ENCODE measurements at places on chromosomes 12 and 14.

DNA sequence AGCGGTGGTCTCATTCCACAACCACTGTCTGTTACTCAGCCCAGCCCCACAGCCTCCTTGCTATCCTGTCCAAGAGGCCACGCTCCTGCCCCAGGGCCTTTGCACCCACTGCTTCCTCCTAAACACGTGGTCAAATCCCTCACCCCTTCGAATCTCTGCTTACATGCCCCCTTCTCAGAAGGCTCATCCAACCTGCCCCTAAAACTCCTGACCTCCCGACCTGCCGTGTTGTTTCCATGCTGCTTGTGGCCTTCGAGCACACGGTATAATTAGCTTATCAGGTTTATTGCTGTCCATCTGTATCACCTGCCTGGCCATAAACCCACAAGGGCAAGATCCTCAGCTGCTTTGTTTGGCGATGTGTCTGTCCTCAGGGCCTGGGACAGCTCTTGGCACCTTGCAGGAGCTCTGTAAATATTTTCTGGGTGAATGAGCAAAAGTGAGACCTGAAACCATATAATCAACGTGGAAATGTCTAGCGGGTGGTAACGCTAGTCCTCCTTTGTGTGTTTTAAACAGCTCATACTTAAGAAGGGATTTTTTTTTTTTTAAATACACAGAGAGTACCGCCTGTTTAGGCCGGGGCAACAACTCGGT, 36.0 kb downstream of the SCARB1 start:
- no peak for DNase-seq

DNA sequence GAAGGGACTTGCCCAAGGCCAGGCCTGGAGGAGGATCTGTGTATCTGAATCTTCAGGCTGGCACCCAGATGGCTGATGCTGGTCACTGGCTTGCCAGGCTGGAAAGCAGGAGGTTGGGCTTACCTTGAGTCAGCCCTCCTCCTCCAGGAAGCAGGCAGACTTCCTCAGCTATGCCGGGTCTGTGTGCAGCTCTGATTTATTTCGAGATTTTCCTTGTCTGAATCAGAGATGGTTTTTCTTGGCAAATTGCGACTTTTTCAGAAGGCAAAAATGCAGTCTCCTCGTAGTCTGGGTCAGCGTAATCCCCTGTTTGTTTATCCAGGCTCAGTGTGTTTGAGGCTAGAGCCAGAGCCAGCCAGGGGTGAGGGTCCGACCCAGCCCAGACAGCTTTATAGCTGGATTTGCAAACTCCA, 48.9 kb downstream of the SMOC1 start:
- DNase-seq: no peak

GRCh38 chr14:20413744-20414082, 412 bp upstream of the TEP1 start:
- no peak for DNase-seq

- DNase-seq: no peak
Measured at GRCh38 chr12:39782026-39782545, 162.5 kb upstream of the ABCD2 start.

DNA sequence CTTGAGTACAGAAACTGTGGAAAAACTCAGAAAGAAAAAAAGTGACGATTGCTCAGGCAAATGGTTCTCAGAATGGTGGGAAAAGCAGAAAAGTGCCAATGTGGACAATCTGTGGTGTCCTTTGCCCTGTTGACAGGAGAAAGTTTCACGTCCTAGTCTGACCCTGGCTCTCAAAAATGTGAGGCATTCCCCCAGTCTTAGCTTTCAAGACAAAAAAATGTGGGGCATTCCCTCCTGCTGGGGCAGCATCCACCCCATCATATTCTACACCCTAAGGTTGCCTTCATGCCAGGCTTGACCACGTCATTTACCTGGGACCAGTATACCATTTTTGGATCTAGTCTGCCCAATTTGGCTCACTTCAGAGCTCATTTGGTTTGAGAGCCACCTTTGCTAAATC, 20.7 kb upstream of the ANAPC7 start:
- no peak for DNase-seq

DNA sequence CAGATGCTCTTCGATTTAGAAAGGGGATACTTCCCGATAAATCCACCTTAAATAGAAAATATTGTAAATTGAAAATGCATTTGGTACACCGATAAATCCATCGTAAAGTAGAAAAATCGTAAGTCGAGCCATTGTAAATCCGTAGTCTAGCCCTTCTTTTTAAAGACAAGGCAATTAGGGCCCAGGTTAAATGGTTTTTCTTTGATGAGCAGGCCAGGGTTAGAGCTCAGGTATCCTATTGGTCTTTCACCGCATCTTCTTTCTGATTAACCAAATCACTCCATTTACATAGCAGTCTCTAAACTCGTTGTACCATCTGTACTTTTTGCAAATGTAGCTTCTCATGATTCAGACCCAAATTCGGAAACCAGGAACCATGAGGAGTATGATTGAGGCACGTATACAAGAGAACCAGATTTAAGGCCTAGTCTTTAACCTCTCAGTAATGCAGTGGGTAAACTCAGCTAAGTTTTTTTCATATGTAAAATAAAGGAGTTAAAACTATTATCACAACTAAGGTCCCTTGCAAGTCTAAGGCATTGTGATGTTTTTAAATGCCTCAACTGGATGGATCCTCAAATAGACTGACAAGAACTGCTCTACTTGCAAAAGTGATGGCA, 2.2 kb upstream of the YAF2 start:
- DNase-seq: no peak

- DNase-seq: no peak
Measured at GRCh38 chr12:31026202-31026601, 47.5 kb upstream of the DDX11 start.

DNA sequence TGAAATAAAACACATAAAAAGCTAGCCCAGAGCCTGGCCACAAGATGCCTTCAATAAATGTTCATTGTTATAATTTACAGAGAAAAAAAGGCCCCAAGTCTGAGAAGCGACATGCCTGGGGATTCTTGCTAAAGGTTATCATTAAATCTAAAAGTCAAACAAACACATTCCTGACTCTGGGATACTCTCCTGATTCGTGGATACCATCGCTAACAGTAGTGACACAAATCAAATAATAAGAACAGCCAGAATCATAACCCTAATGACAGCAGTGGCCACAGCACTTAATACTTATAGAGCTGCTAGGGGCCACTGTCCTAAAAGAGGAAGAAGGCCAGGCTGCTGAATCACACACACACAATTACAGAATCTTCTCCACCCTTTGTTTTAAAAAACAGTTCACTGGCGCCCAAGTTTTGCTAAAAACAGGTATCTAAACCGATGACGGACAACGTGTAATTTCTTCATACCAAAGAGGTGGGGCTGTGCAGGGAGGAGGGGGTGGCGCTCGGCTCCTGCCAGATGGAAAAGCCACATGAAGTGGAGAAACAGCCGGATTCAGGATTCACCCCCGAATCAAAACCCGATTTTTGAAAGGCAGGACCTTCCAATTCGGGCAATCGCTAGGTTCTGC, 1.2 kb downstream of the CLIP1 start:
- no peak for DNase-seq

- DNase-seq: no peak
Measured at GRCh38 chr14:102696332-102696731, 80.9 kb upstream of the TRAF3 start.

DNA sequence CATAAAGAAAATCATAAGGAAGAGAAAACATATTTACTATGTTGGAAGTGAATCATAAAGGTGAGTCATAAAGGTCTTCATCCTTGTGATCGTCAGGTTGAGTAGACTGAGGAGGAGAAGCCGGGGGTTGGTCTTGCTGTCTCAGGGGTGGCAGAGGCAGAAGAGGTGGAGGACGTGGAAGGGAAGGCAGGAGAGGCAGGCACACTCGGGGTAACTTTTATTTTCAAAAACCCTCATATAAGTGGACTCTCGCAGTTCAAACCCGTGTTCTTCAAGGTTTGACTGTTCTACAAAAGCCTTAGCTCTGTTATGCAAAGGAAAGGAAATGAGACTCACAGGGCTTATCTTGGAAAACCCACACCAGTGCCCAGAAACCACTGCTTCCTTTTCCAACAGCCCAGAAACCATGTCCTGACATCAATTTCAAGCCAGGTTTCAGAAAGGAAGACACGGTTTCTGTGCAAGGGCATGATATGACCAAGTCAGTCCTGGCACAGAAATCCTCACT, 14.0 kb downstream of the SMCO2 start:
- DNase-seq: no peak

DNA sequence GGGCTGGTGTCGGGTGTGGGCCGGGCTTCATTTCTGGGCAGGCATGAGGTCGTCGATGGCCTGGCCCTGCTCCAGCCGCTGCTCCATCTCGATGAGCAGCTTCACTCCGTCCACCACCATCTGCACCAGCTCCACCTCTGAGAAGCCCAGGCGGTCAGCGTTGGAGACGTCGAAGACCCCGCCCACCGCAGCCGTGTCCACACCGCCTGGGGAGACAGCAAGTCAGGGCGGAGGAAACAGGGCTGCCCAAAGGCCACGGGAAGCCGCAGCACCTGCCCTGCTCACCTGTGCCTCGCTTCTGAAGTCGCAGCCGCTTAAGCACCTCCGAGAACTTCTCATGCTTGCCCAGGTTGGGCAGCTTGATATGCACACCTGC, 2.8 kb downstream of the CKB start:
- no peak for DNase-seq

DNA sequence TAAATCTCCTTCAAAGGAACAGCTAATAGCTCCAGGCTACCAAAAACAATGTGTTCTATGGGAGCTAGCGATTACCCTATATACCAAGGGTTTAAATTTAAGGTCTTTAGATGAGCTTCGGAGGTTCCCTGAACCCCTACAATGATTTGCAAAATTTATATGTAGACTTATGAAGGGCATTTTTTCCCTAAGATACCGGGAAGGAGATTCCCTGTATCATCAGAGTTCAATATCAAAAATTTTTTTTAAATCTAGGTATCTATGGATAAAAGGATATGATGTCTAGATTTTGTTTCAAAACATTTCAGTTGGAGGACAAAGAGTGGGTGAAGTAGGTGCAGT, 17.9 kb upstream of the COL2A1 start:
- no peak for DNase-seq

- DNase-seq: no peak
Measured at GRCh38 chr14:84493779-84494178, 1036.2 kb upstream of the FLRT2 start.

DNA sequence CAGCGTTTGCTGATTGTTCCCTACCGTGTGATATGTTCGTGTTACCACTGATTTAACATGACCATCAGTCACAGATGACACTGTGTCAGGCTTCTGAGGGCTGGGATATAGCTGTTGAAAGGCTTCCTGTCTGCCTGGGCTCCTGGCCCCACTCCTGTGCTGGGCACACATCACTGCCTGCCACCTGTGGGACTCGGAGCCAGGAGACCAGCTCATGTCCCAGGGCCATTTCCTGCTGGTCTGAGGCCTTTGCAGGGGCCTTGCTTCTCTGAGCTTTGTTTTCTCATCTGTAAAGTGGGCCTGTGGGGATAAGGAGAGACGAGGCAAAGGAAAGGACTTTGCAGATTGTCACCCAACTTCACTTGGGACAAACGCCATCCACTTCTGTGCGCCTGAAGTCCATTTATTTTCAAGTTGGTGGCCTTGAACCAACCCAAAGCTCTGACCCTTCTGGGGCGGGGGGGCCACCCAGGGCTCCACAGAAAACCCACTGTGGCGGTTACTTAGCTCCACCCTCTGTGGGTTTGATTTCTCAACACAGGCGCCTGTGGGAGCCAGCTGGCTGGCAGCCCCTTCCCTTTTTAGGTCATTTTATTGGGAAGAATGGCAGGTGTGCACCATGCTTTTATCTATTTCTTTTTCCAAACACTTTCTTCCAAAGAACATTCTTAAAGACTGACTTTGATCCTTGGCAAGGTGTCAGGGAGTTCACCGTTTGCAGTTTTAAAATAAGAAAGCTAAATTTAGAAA, 54.1 kb downstream of the BEGAIN start:
- peak; percentile 53 for DNase-seq

DNA sequence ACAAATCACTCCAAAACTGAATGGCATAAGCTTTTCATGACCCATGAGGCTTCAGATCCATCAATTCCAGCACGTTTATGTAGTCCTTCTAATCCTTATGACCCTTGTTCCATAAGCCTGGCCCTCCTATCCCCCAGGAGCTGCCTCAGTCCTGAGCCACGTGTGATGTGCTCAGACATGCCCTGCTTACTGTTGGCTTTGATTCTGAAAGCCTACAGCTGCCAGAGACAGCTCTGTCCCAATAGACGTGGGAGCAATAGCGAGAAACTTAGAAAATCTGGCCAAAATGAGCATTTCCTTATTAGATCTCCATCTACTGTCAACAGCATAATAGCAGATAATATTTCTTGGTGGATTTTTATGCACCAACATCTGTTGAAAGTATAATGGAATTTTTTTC, 33.2 kb downstream of the DUSP6 start:
- DNase-seq: peak; percentile 17

- DNase-seq: no peak
Measured at GRCh38 chr12:94498073-94498472, 38.4 kb upstream of the CEP83 start.

- DNase-seq: no peak
Measured at GRCh38 chr12:32080435-32080834, 26.2 kb upstream of the BICD1 start.

- DNase-seq: no peak
Measured at GRCh38 chr14:104318558-104319490, 180.4 kb downstream of the KIF26A start.
